ENCODE measurements at places on chromosomes 16 and 17.

GRCh38 chr17:8420041-8420934, 15.4 kb upstream of the NDEL1 start:
- DNase-seq: no peak

- DNase-seq: no peak
These were observed 10.5 kb downstream of the XYLT2 start for GRCh38 chr17:50356418-50356817.

DNA sequence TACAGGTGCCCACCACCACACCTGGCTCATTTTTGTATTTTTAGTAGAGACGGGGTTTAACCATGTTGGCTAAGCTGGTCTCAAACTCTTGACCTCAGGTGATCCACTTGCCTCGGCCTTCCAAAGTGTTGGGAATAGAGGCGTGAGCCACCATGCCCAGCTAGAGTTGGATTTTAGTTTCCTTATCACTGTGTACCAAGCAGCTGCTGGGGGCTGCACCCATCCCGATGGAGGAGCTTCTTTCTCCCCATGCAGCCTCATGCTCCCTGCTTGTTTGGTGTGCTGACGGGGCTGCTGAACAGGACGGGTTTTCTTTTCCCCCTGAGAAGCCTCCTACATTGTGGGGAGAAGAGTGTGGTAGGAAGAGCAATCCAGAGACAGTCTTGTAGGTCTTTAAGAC, 173.2 kb downstream of the LGALS9B start:
- DNase-seq: no peak

GRCh38 chr17:66514227-66514806, 211.9 kb downstream of the PRKCA start:
- no peak for DNase-seq

DNA sequence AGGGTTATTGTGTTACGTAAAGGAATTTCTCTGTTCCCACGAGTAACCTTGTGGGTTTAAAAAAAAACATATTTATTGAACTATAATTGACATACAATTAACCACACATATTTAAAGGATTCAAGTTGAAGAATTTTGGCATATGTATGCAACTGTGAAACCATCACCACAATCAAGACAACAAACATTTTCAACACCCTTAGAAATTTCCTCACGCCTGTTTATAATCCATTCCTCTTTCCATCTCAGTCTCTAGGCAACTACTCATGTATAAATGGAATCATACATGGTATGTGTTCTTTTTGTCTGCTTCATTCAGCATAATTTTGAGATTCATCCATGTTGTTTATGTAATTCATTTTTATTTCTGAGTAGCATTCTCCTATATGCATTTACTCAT, 104.0 kb downstream of the MRTFB start:
- DNase-seq: no peak

GRCh38 chr17:59761385-59762048, 54.1 kb downstream of the VMP1 start:
- DNase-seq: no peak

DNA sequence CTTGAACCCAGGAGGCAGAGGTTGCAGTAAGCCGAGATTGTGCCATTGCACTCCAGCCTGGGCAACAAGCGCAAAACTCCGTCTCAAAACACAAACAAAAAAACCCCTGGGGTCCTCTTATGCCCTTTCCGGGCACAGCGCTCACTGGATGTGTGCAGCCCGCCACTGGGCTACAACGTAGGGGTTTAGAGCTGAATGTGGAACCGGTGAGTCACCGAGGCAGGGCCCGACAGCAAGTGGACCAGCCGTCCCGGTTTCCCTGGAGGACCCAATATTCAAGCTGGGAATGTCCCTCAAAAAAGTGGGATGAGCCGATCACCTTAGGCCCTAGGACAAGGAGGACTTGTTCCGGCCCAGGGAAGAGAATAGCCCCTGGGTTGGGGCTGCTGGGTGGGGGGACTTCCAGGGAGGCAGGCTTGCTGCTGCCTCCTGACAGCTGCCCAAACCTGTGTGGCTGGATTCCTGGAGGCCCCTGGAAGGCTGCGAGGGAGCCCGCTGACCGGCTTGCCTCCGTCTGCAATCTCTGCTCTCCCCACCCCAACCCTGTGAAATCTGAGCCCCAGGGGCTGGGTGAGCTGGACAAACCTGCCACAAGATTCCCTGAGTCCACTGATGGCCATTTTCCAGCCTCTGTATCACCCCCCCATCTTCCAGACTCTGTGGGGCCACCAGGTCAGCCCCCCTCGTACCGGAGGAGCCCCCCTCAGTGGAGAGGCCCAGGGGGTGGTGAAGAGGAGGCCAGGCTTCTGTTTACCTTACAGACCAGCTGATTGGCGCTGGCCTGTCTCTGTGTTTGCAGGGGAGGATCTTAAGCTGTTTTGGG, 2.9 kb upstream of the CLDN9 start:
- DNase-seq: no peak

DNA sequence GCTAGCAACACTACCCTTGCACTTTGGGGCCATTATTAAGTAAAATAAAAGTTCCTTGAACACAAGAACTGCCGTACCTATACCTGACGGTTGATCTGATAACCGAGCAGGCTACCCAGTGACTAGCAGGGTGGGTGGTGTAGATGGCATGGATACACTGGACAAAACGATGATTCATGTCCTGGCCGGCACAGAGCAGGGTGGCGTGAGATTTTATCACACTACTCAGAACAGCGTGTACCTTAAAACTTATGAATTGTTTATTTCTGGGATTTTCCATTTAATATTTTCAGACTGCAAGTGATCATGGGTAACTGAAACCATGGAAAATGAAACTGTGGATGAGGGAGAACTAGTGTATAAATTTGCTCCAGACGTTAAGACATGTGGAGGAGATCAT, 41.0 kb upstream of the MSI2 start:
- DNase-seq: no peak

Data from stimulated activated CD4-positive, alpha-beta T cell treated with anti-CD3 and anti-CD28 coated beads, Interleukin-1b, Interleukin-23, amount 100 ng/mL, for 1 hour (primary cell).